ENCODE measurements at places on chromosomes 12 and 14.

DNA sequence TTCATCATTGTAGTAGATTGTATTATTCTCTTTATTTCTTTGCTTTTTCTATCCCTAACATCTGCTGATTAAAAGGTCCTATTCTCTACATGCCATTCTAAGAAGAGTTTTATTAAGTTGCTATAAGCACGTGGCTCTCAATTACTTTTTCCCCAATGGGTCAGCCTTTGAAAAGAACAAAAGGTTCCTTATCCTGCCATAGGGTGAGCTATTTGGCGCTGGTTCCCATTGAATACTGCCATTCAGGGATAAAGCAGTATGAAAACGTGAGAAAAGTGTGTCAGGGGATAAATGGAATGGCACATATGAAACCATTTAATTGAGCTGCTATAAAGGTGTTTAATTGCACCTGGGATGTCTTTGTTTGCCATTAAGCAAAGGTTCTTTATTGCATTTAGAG lies 80.9 kb downstream of the SYNE2 start:
- DNase-seq: no peak

GRCh38 chr14:61537563-61538463 lies 157.5 kb upstream of the HIF1A start:
- DNase-seq: no peak

DNA sequence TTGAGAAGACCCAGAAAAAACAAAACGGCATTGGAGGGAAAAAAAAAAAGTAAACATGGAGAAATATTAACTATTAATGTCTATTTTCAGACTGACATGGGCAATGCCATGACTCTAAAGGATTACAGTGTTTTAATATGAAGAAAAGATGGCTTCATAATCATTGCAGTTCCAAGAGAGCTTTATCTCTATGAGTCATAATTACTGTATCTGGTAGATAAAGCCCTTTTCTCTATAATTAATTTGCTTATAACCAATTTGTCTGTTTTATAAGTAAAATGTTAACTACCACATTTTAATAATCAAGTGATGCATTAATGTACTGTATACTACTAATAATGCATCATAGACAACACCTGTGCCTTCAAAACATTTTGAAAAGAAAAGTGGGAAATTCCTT lies 59.7 kb downstream of the CLIP1 start:
- no peak for DNase-seq

GRCh38 chr12:132593938-132594358 lies 16.4 kb downstream of the LRCOL1 start:
- peak; percentile 59 for DNase-seq

GRCh38 chr12:65960820-65961189 lies 136.5 kb downstream of the HMGA2 start:
- no peak for DNase-seq

- no peak for DNase-seq
Measured at GRCh38 chr12:109709401-109709991, 4.1 kb upstream of the FAM222A start.

- DNase-seq: peak; percentile 26
Measured at GRCh38 chr12:75854681-75855309, 176.8 kb downstream of the PHLDA1 start.

GRCh38 chr14:69181491-69181890 lies 9.8 kb upstream of the EXD2 start:
- no peak for DNase-seq

DNA sequence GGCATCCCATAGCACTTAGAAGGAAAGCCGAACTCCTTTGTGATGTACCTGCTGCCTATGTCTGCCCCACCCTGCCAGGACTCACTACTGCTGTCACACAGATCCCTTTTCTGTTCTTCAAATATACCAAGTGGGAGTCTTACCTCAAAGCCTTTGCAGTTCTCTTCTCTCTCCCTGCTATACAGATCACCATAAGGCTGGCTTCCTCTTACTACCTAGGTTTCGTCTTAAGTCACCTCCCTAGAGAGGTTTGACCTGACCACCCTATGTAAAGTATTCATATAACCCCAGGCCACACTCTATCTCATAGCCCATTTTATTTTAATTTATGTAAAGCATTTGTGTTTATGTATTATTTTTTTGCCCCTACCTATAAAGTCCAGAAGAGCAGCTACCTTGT lies 117.6 kb downstream of the CRADD start:
- no peak for DNase-seq

GRCh38 chr12:66859751-66860440 lies 181.0 kb upstream of the GRIP1 start:
- DNase-seq: no peak

DNA sequence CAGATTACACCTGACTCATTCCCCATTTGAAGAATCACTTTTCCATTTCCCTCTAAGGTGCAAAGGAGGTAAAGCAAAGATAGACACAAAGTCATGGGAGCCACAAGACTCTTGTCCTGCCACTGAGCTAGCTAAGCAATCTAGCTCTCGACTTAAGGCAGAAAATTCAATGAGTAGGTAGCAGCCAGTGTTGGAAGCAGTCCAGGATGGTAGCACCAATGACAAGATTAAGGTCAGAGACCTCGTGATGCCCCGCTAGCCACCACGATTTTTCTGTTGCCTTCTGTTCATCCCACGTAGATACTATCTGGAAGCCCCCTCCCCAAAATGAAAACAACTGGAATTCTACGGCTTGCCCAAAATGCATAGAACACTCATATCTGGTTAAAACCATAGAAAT lies 1.4 kb downstream of the VAMP1 start:
- DNase-seq: no peak

DNA sequence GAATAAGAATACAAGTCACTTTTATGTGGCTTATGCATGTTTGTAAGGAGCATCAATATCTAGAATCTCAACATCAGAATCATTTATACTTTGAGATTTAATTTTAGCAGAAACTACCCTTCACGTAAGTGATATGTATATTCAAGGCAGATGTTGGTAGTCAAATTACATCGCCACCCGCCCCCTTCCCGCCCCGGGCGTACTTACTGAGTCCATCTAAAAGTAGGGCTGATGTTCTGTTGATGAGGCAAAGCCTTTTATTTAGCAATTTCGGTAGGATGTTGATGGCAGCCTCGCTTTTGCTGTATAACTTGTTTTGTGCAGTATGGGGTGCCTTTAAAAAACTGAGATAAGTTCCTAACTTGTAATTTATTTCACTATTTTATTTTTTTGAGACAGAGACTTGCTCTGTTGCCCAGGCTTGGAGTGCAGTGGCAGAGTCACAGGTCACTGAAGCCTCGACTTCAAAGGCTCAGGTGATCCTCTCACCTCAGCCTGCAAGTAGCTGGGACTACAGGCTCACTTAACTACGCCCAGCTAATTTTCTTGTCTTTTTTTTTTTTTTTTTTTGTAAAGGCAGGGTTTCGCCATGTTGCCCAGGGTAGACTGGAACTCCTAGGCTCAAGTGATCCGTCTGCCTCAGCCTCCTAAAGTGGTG lies 30.8 kb downstream of the KTN1 start:
- DNase-seq: no peak

DNA sequence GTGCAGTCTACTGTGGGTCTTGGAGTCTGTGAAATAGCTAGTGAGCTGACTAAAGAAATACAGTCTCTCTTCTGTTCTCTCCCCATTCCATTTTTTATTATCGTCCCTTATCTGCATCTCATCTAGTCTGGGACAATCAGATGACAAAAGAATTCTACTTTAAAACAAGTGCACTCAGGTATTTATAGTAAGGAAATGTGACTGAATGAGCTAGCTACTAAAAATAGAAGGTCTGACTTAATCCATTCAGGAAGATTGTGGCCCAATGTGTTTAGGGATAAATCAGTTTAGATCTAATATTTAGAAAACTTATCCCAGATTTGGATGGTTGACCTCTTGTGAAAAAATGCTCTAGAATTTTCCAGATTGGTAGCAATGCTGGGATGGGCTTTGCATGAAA lies 126.8 kb upstream of the NRXN3 start:
- no peak for DNase-seq

GRCh38 chr12:54195737-54196347 lies 7.1 kb upstream of the SMUG1 start:
- peak; percentile 67 for DNase-seq

- DNase-seq: no peak
Measured at GRCh38 chr14:49553106-49553505, 33.1 kb downstream of the RPS29 start.

DNA sequence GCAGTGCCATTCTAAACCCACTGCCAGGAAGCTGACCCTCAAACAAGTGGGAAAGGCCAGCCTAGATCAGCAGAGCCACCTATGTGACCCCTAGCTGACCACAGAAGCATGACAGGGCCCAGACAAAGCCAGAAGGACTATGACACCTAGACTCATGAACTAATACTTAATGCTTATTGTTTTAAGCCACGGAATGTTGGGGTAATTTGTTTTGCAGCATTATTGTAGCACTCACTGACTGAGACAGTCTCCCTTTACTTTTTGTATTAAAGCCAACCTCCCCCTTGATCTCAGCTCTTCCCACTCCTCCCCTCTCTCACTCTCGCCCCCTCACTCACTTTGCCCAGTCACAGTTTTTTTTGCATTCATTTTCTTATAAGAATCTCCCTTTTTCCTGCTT lies 186.4 kb downstream of the RBM19 start:
- DNase-seq: no peak

DNA sequence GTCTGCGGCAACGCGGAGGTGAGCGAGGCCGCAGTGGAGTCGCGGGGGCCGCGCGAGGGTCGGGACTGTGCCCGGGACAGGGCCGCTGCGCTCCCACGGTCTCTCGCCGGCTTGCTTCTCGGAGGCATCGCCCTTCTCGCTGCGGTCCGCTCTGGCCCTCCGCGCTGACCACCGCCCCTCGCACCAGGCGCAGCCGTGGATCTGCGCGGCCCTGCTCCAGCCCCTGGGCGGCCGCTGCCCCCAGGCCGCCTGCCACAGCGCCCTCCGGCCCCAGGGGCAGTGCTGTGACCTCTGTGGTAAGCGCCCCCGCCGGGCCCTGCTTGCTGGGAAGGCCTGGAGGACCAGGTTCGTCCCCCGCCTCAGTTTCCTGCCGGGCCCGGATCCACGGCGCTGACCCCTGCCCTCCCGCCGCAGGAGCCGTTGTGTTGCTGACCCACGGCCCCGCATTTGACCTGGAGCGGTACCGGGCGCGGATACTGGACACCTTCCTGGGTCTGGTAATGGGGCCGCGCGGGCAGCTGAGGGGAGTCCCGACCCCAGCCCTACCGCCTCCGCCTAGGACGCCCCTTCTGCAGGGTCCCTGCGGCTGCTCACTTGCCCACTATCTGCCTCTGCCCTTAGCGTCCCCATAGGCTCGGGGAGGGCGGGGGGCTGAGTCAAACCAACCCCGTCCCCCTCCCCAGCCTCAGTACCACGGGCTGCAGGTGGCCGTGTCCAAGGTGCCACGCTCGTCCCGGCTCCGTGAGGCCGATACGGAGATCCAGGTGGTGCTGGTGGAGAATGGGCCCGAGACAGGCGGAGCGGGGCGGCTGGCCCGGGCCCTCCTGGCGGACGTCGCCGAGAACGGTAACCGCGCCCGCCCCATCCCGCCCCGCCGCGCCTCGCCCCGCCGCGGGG lies 7.0 kb downstream of the AMN start:
- no peak for DNase-seq

GRCh38 chr12:118103201-118103600 lies 610 bp downstream of the VSIG10 start:
- DNase-seq: no peak

All from inflammatory macrophage treated with lipopolysaccharide for 4 hours (primary cell).